ENCODE measurements at places on chromosomes 7 and 10. TPM values are rescaled to one million over a fixed set of nuclear protein-coding genes. Genes with fewer than 3 reads are reported as not detected.

GRCh38 chr10:32299354-32299980 lies 47.5 kb downstream of the EPC1 start:
- DNase-seq: no peak

GRCh38 chr10:16155834-16156233 lies 281.0 kb upstream of the PTER start:
- DNase-seq: no peak

GRCh38 chr10:125455431-125455830 lies 227.5 kb downstream of the TEX36 start:
- DNase-seq: no peak

DNA sequence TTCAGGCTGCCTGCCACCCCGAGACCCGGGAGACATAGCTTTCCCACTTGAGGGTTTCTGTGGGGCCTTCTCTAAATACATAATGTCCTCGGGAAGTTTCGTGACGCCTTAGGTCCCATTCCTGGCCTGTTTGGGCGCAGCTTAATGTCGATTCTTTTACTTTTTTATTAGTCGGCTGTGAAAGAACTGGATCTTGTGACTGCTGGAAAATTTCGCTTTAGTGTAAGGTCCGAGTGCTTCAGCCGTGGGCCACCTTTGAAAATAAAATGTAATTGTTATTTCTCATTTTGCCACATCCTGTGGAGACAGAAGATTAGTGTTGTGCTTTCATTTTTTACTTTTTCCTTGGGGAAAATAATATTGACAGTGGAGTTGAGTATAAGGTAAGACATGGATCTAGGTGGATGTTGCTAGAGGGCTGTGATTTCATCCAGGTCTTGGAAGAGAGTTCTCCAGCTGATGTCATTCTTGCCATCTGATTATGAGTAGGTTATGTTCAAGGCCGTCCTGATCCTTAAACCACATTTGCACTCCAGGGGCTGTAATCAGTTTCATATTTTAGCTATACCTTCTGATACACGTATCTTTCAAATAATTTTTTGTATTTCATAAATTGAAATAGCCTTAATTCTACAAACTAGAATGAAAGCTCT lies 830 bp downstream of the RAB18 start:
- no peak for DNase-seq

- no peak for DNase-seq
Observed at GRCh38 chr10:130545697-130546096, 409.5 kb downstream of the GLRX3 start.

- DNase-seq: no peak
Observed at GRCh38 chr10:97991871-97992270, 38.5 kb downstream of the CRTAC1 start.

- DNase-seq: no peak
Observed at GRCh38 chr7:112550468-112551060, 69.8 kb downstream of the LSMEM1 start.

- DNase-seq: no peak
Observed at GRCh38 chr7:157885140-157885539, 548.3 kb downstream of the DNAJB6 start.

Gene NANOS1
- total RNA-seq: 8.7 TPM

Gene FAM237B
- not detected for total RNA-seq

Gene CALCR
- total RNA-seq: not detected

Gene ZNF248
- 12.9 TPM for total RNA-seq

Measured in left ventricle myocardium superior (tissue), 1 donor.